Large intestine (tissue), 12 donors: ENCODE measurements at places on chromosomes 3 and 15. TPM values are rescaled to one million over a fixed set of nuclear protein-coding genes. Genes with fewer than 3 reads are reported as not detected.

DNA sequence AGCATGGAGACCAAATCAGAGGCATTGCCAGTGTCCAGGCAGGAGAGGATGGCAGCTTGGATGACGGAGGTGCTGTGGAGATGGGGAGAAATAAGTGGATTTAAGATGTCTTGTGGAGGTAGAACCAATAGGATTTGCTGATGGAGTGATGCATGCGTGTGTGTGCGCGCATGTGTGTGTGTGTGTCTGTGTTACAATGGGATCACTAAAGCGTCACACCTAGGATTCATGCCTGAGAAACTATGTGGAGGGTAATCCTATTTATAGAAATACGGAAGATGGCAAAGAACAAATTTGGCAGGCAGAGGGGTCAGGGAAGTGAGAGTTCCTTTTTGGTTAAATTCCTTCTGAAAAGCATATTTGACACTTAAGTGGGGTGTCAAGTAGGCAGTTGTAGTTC lies 64.8 kb upstream of the ARL8B start:
- no peaks in the 10 kb centered on the region for H3K36me3 ChIP-seq
- H3K27me3 ChIP-seq: no peaks in the 10 kb centered on the region
- DNase-seq: no peak
- H3K4me1 ChIP-seq: peaks cover 12% of the 10 kb centered on the region
- H3K27ac ChIP-seq: no peak overlapping the region

DNA sequence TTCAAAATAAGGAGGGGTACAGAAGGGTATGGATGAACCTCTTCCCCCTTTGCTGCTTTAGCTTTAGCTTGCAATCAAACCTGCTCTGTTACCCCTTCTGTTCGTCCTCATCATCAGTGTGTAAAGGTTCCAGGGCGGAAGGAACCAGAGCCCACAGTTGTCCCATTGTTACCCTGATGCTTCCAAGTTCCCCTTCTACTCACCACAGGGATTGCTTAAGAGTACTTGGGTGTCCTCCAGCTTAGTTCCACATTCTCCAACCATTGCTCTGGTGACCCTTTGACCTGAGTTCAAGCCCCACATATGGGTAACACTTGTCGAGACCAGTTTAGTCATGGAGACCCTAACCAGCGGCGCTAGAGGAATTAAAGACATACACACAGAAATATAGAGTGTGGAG lies 1080.1 kb upstream of the ALCAM start:
- H3K4me3 ChIP-seq: no peak overlapping the region
- H3K36me3 ChIP-seq: no peaks in the 10 kb centered on the region

DNA sequence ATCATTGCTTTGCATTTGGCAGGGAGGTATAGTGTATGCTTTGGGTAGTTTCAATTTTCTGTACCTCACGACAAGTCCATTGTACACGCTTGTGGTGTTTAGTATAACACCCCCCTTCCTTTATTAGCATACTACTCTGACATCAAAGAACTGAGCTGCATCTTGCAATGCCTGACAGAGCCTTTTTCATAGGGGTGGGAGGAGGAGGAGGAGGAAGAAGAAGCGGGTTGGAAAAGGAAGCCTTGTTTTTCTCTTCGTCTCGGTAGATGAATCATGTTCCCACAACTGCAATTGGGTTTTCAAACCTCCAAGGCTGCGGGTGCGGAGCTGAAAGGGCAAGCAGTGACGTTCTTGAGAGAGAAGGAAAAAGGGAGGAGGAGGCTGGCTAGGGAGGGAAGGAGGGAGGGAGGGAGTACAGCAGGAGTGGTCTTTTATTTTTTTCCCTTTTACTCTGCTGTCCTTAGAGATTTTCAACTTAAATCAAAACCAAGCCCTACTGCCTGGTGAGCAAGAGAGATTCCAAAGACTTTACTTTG lies 175.7 kb downstream of the KLHL25 start:
- peak overlapping the region; percentile 27 for H3K27ac ChIP-seq
- H3K4me1 ChIP-seq: peaks cover 2% of the 10 kb centered on the region
- peak; percentile 44 for DNase-seq
- H3K27me3 ChIP-seq: no peaks in the 10 kb centered on the region

DNA sequence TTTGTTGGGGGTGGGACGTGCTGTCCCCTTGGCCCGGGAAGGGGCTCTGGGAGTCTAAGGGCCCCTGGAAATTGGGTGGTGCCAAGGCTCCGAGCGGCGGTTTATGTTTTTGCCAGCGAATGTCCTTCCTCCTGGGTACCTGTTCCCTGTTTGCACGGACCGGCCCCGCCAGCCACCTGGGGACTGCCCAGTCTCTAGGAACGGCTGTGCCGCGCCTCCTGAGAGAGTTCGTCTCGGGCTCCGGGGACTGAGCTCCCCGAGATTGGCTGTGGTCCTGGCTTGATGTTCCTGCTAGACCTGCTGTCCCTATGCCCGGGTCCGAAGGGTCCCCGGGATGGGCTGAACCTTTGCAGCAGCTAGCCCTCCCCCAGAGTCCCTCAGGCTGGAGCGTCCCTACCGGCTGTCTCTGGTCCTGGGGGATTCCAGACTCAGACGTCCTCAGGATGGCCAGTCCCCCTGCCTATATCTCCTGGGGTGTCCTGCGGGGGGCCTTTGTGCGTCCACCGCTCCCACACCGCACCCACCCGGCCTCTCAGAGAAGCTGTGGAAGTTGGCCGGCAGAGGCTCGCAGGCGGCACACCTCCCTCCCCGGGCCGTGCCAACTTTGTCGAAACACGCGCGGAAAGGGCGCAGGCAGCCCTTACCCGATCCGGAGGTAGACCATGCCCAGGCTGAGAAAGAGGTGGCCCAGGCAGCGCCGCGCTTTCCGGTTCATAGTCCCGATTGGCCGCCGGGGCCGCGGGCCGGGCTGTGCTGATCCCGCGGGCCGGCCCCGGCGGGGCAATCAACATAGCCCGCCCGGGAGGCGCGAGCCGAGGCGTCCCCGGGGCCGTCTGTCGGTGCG lies 547 bp downstream of the WNT7A start:
- peaks cover 90% of the 10 kb centered on the region for H3K27me3 ChIP-seq
- no peak overlapping the region for H3K4me3 ChIP-seq
- DNase-seq: no peak
- no peaks in the 10 kb centered on the region for H3K36me3 ChIP-seq
- H3K4me1 ChIP-seq: peaks cover 13% of the 10 kb centered on the region

- no peak overlapping the region for H3K4me3 ChIP-seq
- no peaks in the 10 kb centered on the region for H3K36me3 ChIP-seq
- no peak overlapping the region for H3K27ac ChIP-seq
- no peaks in the 10 kb centered on the region for H3K27me3 ChIP-seq
- no peaks in the 10 kb centered on the region for H3K4me1 ChIP-seq
These were observed 130.1 kb upstream of the STAC start for GRCh38 chr3:36250191-36250590.

GRCh38 chr3:65545429-65545828 lies 493.3 kb downstream of the MAGI1 start:
- H3K36me3 ChIP-seq: no peaks in the 10 kb centered on the region
- peaks cover 6% of the 10 kb centered on the region for H3K27me3 ChIP-seq
- no peak overlapping the region for H3K4me3 ChIP-seq
- H3K27ac ChIP-seq: no peak overlapping the region
- no peaks in the 10 kb centered on the region for H3K4me1 ChIP-seq

DNA sequence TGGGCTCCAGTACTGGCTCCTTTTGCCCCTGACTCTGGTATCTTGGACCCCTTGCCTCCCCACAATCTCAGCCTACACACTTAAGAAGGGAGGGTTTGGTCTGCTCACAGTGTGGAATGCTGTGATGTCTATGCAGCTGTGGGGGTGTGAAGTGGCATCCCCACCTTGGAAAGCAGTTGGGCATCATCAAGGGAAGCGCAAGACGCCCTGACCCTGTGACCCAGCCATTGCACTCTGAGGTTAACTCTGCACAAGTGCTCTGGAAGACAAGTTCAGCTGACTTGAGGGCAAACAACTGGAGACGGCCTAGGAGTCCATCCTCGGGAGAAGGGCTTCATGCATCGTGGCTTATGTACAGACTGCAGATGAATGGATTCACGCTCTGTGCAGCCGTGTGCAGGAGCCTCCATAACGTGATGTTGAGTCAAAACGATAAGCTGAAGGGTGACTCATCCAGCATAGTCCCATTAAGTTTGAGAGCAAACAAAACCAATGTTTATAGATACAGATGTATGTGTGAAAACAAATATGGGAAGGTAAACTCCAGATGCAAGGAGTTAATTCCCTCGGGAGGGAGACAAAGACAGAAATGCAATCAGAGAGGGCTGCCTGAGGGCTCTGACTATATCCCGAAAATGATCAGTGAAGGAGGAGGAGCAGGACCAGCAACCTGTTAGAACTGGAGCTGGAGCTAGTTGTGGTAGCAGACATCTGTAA lies 86.8 kb downstream of the LSM3 start:
- peaks cover 12% of the 10 kb centered on the region for H3K4me1 ChIP-seq
- no peak overlapping the region for H3K4me3 ChIP-seq
- no peak overlapping the region for H3K27ac ChIP-seq
- no peaks in the 10 kb centered on the region for H3K27me3 ChIP-seq
- H3K36me3 ChIP-seq: no peaks in the 10 kb centered on the region

DNA sequence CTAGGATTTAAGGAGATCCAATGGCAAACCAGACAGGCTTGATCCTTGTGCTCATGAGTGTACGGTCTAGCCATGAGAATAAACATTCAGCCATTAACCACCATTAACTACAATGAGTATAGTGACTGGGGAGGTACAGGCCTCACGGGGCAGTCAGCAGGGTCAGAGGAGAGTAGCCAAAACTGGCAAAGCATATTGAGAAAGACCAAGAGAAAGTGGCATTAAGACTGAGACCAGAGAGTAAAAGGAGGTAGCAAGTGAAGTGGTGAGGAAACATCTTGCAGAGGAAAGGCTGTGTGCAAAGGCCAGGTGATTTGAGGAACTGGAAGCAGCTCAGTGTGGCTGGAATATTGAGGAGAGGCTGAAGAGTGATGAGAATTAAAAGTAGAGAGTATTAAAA lies 407.2 kb upstream of the LMCD1 start:
- H3K27me3 ChIP-seq: no peaks in the 10 kb centered on the region
- H3K36me3 ChIP-seq: no peaks in the 10 kb centered on the region
- no peak overlapping the region for H3K4me3 ChIP-seq
- no peak overlapping the region for H3K27ac ChIP-seq
- H3K4me1 ChIP-seq: no peaks in the 10 kb centered on the region
- DNase-seq: no peak

GRCh38 chr15:70526221-70526973 lies 237.0 kb downstream of the UACA start:
- H3K27ac ChIP-seq: peak overlapping the region; percentile 12
- no peaks in the 10 kb centered on the region for H3K27me3 ChIP-seq
- H3K4me3 ChIP-seq: no peak overlapping the region
- DNase-seq: peak; percentile 63
- peaks cover 18% of the 10 kb centered on the region for H3K4me1 ChIP-seq

GRCh38 chr3:111767756-111768445 lies 91.2 kb upstream of the PHLDB2 start:
- no peaks in the 10 kb centered on the region for H3K36me3 ChIP-seq
- no peaks in the 10 kb centered on the region for H3K27me3 ChIP-seq
- DNase-seq: no peak
- H3K4me1 ChIP-seq: peaks cover 14% of the 10 kb centered on the region
- H3K27ac ChIP-seq: no peak overlapping the region

GRCh38 chr3:111311126-111311525 lies 230.9 kb upstream of the CD96 start:
- H3K27me3 ChIP-seq: no peaks in the 10 kb centered on the region
- H3K36me3 ChIP-seq: no peaks in the 10 kb centered on the region
- H3K4me3 ChIP-seq: no peak overlapping the region
- peaks cover 2% of the 10 kb centered on the region for H3K4me1 ChIP-seq
- H3K27ac ChIP-seq: peak overlapping the region; percentile 0
- DNase-seq: no peak

GRCh38 chr15:31606194-31606669 lies 279.6 kb downstream of the KLF13 start:
- no peaks in the 10 kb centered on the region for H3K4me1 ChIP-seq
- H3K27ac ChIP-seq: no peak overlapping the region
- no peak for DNase-seq
- H3K4me3 ChIP-seq: no peak overlapping the region
- no peaks in the 10 kb centered on the region for H3K36me3 ChIP-seq
- no peaks in the 10 kb centered on the region for H3K27me3 ChIP-seq

The TAGLN3 gene
- polyA plus RNA-seq: 20.2 TPM

The SPATA12 gene
- not detected for polyA plus RNA-seq
